Posterior vena cava (tissue), 2 donors: ENCODE measurements at places on chromosomes 7 and 10.

GRCh38 chr10:53839440-53840039 lies 961.5 kb downstream of the PCDH15 start:
- DNase-seq = no peak

DNA sequence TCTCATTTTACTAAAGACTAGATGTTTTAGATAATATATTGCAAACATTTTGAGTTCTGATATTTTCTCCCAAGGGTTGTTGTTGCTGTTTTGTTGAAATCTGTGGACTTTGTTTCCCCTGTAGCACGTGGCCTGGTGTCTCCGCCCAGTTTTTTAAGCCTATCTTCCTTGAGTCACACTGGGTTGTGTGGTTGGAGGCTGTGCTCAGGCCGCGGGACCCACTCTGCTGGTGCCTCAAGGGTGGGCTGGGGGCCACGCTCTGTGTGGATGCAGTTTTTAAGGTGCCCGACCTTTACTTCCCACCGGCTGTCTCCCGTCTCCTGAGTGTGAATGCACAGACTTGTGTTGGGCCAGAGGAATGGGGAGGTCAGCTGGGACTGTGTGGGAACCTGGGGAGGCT lies 4.2 kb upstream of the PRAP1 start:
- DNase-seq = peak; percentile 73

DNA sequence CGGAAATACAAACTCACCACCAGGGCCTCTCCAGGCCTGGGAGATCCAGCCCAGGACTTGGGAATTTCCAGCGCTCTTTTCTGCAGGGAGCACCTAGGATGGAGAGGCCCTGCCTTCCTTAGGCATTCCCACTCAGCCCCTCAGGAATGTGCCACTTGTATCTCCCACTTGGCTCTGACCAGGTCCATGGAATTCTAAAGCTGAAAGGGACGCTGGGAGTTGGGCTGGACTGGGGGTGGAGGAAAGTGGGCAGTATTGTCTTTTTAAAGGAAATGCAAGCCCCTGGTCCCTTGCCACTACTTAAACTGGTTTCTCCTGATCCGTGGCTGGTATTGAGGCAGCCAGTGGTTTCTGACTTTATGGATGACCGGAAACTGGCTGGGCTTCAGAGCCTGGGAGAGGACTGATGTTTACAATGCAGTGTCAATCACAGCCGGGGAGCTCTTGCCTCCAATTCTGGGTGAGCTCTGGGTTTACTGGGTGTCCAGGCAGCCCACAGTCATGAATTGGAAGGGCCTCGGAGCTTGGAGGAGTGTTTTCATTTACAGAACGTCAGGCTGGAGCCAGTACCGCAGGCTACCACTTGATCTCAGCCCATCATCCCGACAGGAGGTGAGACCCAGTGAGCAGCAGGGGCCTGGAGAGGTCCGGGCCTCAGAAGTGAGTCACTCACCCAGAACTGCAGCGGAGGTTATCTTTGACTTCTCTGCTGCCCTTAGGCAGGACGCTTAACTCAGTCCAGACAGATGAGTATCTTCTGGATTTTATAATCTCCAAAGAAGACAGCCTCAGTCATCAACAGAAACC lies 27.3 kb downstream of the AGAP3 start:
- DNase-seq = no peak

GRCh38 chr7:149715476-149715875 lies 57.9 kb downstream of the ZNF467 start:
- DNase-seq = peak; percentile 42

- DNase-seq = no peak
Observed at GRCh38 chr10:13117841-13118783, 18.1 kb downstream of the OPTN start.

- DNase-seq = no peak
Observed at GRCh38 chr10:94430701-94431100, 28.4 kb downstream of the TBC1D12 start.

DNA sequence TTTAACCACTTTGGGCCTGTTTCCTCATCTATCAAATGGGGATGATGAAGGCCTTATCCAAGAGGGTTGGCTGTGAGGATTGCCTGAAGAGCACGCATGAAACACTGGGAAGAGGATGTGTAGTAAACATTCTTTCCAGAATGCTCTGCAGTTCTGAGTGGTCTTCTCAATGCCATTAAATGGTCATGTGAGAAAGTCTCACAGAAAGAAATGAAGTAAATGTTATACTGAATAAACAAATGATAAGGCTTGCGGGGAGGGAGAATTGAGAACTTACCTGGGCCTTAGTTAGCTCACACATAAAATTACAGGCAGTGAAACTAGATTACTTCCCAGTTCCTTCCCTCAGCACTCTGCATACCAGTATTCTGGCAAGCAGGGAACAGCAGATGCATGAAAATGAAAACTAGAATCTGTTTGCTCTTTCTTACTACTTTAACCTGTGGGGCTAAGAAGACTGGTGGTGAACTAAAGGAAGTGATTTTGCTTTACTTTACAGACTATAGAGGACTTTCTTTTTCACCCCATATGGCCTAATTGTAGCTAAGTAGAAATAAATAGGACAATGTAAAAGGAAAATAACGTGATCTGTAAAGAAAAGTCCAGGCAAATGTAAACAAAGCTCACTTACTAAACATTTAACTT lies 135.3 kb upstream of the CCDC6 start:
- DNase-seq = no peak

DNA sequence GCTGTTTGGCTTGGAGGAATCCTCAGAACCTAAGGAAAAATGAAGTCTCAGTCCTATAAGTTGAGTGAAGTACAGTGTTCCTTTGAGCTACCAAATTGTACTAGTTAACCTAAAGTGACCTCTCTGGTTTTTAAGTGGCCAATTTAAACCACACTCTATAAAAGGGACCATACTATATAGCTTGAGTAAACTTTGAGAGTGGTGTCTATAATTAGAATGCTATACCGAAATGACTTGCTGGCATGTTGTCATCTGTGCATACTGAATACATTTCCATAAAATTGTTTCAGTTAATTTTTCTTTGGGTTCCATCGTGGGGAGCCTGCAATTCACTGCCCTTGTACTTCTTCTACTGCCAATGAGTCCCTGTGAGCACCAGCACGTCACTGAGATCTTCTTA lies 151.1 kb downstream of the DKK1 start:
- no peak for DNase-seq

- DNase-seq = no peak
Observed at GRCh38 chr10:89399956-89400355, 7.5 kb downstream of the IFIT1 start.

DNA sequence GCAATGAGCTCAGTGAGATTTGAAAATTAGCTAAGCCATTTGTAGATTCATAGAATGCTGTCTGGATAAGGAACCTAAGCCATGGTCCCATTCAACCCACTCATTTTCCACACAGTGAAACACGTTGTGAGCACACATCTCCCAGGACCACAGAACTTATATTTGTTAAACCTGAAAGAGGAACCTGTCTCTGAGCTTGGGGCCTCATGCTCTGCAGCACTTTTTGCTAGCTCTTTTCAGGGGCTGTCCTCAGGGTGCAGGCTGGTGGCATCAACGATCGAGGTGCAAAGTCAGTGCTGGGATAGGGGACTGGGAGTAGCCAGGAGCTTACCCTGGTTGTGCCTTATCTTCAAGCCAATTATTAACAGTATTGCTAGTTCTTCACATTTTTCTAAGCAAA lies 11.9 kb downstream of the HECW1 start:
- DNase-seq = no peak

DNA sequence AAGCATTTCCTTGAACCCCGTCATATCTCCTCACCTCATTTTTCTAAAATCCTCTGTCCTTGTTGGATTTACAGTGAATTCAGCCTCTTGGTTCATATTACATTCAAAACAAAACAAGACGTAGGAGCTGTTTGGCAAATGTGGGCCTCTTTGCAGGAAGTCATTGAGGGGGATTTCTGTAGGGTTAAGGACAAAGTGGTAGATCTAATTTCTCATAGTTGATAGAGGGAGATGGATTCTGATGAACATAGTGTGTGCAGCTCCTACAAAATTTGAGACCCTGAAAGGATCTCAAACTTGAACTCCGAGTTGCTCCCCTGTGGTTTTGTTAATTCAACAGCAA lies 682 bp downstream of the TBXAS1 start:
- no peak for DNase-seq

DNA sequence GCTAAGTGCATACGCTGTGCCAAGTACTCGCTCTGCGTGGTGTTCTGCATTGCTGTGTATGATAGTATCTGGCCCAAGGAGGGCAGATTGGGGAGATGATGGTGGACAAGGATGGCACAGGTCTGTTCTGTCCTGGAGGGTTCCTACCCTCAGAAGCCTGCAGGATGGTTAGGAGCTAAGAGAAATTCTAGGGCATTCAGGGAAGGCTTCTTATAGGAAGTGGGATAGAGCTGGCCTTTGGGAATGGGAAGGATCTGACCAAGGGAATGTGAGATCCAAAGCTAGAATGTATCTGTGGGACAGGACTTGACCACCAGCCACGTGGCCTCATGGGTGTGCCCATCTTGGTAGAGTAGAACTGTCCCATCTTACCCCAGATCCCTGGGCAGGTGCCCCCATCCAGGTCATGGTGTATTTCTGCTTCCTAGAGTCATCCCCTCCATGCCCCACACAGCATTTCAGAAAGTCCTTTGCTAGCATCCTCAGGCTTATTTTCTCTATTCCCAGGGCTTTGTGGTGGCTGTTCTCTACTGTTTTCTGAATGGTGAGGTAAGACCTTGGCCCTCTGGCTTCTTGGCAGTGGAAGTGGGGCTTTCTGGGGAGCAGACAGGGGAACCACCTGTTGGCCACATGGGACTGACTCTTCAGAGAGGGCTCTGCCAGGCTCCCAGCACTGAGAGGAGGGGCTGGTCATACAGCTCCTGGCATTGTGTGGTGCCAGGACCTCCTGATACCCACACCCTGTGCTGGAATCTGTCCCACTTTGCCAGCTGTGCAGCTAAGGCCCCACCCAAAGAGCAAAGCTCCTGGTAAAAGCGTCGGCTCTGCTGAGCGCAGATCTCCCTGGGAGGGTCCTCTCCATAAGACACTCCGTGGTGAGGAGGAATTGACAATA lies 52.5 kb downstream of the ADCYAP1R1 start:
- peak; percentile 51 for DNase-seq

- DNase-seq = no peak
Observed at GRCh38 chr7:106151459-106152312, 39.6 kb upstream of the SYPL1 start.

GRCh38 chr7:74256491-74257408 lies 2.6 kb upstream of the RFC2 start:
- DNase-seq = no peak

DNA sequence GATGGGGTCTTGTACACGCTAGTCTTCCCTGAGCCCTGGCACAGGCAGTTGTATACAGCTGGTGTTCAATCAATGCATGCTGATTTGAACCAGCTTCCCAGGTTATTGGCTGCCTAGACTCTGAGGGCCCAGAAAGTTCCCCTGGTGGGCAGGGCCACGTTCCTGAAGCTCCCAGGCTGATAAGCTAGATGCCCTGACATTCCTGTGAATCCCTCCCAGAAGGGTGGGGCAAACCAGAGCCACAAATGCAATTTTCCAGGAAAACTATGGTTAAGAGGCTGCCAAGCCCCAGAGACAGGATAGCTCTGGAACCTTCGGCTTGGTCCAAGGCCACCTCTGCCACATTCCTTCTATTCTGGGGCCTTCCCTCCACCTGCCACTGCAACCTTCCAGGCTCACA lies 78.2 kb downstream of the FAM53B start:
- DNase-seq = no peak

DNA sequence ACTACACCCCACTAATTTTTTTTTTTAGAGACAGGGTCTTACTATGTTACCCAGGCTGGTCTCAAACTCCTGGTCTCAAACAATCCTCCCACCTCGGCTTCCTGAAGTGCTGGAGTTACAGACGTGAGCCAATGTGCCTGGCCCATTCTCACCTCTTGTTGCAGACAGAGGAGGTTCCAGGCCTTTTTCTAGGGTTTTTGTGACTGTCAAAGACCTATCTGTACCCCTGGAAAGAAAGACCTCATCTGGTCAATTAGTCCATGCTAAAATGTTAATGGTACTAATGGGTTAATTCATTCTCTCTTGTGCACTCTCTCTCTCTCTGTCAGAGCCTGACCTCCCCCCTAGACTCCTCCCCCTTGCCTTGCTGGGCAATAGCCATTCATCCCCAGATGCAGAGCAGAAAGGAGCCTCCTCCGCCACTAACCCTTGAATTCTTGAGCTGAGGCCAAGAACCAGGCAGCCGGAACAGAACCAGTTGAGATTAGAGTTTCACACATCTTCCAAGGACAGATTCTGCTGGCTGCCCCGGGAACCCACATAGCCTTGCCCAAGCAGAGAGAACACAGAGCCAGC lies 209.7 kb downstream of the SKIDA1 start:
- peak; percentile 87 for DNase-seq

DNA sequence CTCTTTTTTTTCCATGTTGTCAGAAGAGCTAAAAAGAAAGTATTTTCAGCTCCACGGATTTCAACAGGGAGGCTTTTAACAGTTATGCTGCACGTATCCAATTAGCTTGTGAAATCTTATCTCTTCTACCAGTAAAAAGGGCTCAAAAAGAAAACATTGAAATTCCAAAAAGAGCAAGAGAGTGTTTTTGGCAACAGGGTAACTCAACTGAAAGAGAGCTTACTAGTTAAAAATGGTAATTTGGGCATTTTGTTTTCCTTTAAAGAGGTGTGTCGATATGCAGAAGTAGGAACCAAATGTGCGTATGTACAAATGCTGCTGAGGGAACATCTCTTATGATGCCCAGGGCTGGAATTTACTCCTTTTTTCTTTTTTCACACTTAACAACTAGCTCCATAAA lies 292.8 kb downstream of the PRKG1 start:
- DNase-seq = no peak

DNA sequence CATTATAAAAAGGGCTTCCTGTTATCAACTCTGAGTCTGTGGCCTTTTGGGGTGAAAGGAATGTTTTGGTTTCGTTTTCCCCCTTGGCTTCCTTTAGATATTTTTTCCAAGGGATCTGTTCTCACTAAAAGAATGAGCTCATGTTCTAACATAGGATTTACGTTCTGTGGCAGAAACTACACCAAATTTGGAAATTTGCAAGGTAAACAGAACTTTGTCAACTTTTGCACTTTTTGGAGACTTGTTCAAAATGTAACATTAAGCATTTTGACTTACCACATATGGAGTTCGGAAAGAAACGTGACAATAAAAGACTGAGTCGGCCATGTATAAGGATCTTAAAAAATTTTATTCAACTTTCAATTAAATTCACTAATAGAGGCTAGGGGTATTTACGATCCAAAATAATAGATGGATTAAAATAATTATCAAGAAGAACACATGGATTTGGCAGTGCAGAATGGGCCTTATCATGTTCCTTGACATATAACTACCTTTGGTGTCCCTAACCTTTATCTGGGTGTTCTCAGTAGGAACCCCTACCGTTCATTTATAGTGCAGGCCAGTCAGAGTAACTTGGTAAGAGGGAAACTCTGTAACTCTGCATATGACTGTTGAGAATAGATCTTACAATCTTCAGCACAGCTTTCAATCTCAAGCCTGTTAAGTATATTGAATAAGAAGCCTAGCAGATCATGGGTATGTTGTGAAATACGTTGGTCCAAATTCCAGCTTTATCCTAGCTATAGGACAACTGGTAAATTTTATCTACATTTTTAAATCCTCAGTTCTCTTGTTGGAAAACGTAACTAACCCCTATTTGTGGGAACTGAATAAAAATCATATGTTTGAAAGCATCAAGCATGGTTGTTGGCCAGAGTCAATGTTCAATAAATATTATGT lies 11.8 kb downstream of the CPED1 start:
- DNase-seq = no peak
